ENCODE measurements at places on chromosomes 7 and 10.

DNA sequence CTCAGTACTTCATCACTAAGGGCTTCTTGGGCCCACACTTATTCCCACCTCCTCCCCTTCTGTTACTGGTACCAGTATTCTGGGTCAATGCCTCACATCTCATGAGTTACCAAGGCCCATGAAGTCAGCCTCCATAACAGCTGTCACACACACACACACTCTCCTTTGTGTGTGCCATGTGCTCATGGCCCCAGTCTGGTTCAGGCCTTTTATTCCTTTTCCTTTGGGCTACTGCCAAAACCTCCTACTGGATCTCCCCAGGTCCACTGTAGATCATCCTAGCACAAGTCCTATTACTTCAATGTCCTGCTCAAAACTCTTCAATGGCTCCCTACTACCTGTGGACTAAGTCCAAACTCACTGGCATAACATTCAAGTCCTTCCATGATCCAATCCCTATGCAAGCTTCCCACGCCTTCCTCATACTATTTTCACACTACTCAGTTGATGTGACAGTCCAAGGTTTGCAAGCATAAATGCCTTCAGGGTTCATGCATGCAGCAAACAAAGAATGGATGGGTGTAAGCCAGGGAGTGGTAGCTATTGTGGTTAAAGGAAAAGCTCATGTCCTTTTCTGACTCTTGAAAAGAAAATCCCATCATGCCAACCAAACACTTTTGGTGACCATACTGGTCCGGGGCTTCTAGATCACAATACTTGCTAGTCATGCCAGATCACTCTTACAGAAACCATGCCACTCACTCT lies 68.1 kb downstream of the CCDC6 start:
- no peak for DNase-seq

DNA sequence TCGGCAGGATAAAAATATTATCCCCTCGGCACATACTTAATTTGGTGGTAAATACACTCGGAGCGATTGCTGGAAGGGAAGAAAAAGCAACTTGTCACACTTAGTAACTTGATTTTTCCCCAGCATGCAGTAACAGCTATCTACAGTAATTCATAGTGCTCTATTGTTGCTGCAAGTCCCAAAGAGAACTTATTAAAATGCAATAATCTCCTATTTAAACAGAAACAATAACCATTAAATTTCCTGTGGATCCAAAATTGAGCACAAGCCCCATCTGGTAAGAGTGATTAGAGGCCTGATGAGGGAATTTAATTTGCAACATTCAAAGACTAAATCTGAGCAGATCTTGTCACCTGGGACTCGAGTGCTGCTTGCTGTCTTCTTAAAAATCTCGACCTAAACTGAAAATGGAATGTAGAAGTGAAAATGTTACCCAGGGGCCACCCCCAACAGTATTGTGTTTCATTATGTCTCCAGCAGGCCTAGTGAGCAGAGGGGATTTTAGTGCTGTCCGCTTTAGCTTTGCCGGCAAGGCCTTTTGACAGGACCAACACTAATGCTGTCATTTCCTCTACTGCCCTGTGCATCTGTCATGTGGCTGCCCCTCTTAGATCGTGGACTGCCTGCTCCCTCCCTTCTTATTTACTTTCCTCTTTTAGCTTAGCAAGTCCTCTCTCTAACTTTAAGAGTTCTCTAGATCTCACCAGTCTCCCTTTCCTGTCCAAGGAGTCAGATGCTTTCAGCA lies 639.7 kb downstream of the AUTS2 start:
- no peak for DNase-seq

DNA sequence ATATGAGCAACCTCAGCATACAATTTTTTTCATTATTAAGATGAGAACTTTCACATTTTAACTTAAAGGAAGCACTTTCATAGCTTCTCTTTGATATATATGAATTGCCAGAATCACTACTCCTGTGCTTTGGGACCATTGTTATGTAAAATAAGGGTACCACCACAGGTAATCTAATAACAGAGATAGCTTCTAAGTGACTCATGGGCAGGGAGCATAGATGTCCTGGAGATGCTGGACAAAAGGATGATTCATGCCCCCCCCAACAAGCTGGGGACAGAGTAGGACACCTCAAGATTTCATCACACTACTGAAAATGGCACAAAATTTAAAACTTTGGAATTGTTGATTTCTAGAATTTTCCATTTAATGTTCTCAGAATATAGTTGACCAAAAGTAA lies 641.1 kb downstream of the PCDH15 start:
- DNase-seq: no peak

GRCh38 chr7:1742555-1743303 lies 72.7 kb downstream of the ELFN1 start:
- peak; percentile 13 for DNase-seq

DNA sequence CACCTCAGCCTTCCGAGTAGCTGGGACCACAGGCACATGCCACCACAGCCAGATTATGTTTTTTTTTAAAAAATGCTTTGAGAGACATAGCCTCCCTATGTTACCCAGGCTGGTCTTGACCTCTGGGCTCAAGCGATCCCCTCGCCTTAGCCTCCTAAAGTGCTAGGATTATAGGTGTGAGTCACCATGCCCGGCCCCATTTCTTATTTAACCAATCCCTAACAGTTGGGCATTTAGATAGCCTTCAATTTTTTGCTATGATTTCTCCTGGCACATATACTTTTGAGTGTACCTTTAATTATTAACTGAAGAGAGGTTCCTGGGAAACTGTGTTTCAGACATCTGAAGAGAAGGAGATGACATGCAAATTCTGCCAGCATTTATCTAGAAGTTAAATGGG lies 22.6 kb upstream of the AUTS2 start:
- no peak for DNase-seq
